Occipital lobe (tissue), 3 donors: ENCODE measurements at places on chromosomes 3 and 15.

- no peak for DNase-seq
Measured at GRCh38 chr3:112319516-112320276, 13.3 kb upstream of the CD200 start.

DNA sequence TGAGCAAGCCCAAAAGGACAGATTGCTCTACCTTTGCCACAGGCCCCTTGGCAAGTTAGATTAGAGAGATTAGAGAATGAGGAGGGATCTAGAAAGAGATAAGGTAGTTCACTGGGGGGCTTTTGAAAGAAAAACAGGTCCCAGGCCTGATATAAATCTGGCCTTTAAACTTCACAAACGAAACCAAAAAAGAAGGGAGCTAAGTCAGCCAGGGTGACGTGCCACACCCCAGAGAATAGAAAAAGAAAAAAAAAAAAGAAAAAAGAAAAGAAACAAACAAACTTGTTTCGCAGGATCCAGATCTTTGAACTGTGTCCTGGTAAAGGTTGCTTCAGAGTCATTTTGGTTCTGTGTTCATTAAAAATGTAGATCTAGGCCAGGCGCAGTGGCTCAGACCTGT is 3.6 kb downstream of the KAT2B start:
- DNase-seq: no peak

DNA sequence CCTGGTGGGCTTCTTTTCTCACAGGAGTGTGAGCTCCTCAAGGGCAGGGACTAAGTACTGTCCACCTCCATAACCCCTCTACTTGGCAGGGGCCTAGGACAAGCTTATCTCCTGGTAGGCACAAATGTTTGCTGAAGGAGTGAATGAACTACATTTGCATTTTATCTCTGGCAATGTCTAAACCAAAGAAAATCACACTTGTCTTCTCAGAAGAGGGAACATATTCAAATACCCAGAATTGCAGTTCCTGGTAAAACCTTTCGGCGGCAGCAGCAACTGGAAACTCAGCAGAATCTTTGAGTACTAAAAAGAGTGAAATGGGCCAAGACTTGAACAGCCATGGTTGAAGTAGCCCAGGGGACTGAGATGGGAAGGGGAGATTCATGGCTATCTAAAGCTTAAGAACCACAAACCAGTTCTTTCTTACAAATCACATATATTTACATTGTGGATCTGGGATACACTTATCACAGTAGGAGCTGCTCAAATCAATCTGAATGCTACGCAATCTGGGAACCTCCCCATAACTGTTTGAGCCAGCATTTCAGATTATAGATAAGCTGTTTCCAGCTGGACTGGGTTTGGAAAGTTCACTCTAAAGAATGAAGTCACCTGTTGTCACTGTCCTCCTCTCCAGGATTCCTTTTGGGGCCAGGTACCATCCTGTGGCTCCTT is 18.7 kb upstream of the PTPN9 start:
- no peak for DNase-seq

GRCh38 chr3:122435950-122436349 is 20.1 kb upstream of the WDR5B start:
- no peak for DNase-seq

DNA sequence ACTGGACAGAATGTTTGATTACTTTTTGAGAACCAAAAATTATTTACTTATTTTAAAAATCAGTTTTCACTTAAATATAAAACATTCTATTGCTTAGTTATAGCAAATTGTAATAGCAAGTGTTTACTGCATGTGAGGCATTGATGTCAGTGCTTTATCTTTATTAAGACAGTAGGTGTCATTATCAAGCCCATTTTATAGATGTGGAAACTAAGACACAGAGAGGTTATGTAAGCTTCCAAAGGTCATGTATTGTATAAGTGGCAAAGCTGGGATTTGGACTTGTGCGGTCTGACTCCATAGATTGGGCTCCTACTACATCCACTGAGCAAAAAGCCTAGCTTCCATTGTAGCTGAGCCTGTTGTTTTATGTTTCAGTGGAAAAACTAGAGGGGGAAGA is 17.6 kb downstream of the ZNF589 start:
- DNase-seq: no peak

DNA sequence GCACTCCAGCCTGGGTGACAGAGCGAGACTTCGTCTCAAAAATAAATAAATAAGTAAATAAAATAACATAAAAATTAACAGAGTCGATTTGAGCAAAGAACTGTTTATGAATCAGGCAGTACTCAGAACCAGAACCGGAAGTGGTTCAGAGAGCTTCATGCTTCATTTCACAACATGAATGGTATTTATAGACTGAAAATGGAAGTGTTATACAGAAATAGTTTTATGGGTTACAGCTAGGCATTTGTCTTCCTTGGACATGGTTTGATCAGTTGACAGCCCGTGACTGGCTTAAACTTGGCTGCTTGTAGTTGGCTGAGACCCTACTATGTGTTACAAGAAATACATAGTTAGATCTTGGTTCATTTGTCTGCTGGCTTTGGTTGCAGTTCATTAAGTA is 216.0 kb upstream of the MCTP2 start:
- no peak for DNase-seq

GRCh38 chr15:52379395-52380106 is 83.9 kb upstream of the MYO5C start:
- DNase-seq: no peak

DNA sequence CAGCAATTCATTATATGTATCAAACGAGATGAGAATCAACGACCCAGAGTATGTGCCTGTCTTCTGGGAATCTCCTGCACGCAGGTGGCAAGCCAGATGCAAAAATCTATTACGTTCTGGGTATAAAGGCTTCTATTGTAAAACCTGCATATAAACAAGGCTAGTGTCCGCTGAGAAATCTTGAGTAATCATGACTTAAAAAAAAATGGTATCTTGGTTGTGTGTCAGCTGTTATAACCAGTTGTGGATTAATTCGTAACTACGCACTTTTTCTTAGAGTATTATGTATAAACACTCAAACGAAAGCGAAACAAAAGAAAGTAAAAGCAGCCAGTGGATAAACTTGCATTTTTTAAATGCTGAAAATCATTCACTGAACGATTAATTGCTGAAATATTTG is 509.1 kb downstream of the RSL24D1 start:
- DNase-seq: no peak

DNA sequence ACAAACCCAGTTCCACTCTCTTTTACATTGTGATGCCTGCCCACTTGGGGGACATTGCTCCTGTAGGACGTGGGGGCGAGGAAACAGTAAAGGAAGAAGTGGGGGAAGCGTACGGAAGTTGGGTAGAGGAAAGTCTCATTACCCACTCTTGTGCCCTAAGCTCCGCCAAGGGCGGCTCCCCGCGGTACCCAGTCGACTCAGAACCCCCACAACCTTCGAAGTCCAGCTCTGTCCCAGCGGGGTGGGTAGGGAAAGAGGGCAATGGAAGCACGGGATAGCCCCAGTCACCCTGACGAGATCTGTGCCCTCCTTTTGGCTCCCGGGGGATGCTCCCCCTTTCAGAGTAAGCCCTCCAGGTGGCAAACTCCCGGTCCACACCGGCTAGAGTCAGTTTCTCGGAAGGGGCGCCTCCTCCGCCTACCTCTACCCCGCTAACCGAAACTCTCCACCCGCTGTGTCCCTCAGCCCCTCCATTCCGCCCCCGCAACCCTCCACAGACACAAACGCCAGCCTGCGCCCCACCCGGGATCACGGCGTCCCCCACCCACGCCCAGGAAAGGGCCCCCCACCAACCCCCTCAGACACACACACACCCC is 527 bp downstream of the CSNK1G1 start:
- DNase-seq: no peak

GRCh38 chr3:53022647-53023046 is 23.2 kb downstream of the SFMBT1 start:
- no peak for DNase-seq

DNA sequence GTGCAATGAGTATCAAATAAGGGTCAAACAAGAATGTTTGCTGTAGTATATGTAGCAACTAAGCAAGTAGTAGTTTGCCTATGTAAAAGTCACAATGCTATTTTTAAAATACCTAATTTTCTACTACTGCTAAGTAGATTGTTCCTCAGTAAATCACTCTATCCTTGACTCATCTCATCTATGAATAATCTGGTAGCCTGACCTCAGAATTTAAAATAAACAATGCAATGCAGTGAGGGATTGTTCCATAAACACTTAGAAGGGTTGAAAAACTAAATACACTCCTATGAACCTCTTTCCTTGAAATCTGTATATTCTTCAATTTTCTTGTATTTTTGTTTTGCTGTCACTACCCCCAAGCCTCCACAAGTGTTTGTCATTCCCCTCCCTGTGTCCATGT is 253.3 kb downstream of the TBC1D5 start:
- DNase-seq: no peak

GRCh38 chr15:49900903-49901235 is 218.2 kb downstream of the ATP8B4 start:
- DNase-seq: no peak

GRCh38 chr15:90618330-90619125 is 88.8 kb downstream of the CRTC3 start:
- DNase-seq: no peak

GRCh38 chr15:40815042-40815698 is 7.9 kb upstream of the DNAJC17 start:
- DNase-seq: peak; percentile 17

DNA sequence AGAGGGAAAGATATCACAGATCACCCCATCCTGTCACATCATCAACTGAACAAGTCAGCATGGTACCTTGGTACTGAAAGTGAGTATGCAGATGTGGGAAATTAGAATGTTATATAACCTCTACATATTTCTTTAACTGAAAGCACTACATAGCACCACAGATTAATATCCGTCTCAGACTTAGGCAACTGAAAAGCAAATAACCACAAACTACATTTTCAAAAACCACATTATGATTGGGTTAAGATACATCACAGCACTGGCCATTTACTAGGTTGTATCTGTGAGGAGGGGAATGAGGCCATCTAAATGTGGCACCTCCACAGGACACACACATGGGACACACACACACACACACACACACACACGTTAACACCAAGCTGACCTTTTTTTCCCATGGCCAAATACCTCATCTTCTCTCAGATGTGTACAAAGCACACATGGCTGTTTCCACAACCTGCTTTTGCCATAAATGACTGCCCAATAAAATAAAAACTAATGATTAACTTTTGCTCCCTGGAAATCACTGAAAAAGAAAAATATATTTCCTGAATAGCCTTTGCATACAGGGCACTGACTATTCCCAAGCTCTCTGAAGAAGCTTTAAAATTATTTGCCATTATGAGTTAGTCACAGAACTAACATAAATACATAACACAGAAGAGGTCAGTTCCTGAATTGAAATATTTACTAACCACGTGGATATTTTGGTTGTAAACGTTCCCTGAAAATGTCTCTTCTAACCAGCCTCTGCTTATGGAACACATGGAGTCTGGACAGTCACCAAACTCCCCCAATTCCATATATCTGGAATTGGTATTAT is 60.1 kb downstream of the SUMF1 start:
- no peak for DNase-seq

- DNase-seq: no peak
Measured at GRCh38 chr15:67992411-67992810, 61.7 kb upstream of the PIAS1 start.

GRCh38 chr3:46862369-46863025 is 747 bp downstream of the MYL3 start:
- no peak for DNase-seq

DNA sequence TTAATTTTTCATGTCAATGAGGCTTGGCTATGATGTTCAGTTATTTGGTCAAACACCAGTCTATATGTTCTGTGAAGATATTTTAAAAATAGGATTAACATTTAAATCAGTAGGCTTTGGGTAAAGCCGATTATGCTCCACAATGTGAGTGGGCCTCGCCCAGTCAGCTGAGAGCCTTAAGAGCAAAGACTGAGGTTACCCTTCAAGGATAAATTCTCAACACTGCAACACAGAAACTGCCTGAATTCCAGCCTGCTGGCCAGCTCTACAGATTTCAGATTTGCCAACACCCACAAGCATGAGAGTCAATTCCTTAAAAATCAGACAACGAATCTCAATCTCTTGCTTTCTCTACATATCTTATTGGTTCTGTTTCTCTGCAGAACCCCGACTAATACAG is 188.3 kb downstream of the PLCH1 start:
- DNase-seq: no peak

DNA sequence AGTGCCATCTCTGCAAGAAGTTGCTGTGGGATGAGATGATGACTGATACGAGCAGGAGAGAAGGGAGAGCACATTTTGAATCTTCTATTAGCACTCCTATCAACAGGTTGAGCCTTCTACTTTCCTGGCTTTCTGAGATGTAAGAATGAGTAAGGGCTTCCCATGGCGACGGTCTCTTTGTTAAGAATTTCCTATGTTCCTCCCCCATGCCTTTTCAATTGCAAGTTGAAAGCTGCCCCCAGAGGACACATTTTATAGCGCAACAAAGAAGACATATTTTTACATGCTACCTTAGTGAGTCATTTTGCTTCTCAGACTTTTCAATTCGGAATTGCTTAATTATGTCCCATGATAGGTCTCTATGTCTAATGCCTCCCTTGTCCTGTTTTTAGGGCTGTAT is 71.3 kb upstream of the LRTM1 start:
- DNase-seq: no peak

DNA sequence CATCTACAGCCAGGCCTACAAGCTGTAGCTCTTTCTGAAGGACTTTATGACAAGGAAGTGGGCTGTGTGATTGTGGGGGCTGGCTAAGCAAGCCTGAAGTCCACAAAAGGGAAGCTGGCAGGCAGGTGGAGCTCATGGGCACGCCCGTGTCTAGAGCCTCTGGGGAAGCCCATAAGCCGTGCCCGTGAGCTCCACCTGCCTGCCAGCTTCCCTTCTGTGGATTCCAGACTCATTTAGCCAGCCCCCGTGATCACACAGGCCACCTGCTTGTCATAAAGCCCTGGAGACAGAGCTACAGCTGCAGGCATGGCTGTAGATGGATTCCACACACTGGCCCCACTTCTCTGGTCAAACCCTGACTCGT is 15.2 kb downstream of the EFCC1 start:
- DNase-seq: no peak

DNA sequence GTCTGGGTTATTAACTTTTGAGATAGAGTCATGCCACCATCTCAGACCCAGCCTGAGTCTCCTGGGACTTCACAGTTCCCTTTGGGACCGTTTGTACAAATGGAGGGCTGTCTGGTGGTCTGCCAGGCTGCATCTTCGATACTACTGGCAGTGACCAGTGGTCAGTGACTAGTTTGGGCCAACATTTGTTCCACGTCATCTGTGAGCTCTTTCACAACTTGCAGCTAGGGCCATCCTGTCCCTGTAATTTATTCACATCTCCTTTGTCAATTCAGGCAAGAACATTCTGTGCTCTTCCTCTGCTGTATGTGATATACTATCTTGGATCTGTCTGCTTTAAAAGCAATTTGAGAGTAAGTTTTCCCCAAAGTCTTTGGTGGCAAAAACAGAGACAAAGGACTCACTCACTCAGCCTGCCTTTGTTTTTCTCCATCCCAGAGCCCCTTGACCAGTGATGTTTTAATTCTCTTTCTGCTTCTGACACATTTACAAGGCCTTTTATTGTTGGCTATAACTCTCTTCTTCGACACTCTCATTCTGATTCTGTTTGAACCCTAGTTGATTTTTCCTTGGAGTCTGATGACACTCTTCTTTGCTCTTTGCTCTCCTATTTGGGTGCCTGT is 353.4 kb downstream of the EPHB1 start:
- DNase-seq: no peak

- no peak for DNase-seq
Measured at GRCh38 chr3:106119614-106120082, 250.8 kb upstream of the CBLB start.

GRCh38 chr15:78290222-78290621 is 9.2 kb downstream of the SKIC8 start:
- DNase-seq: no peak
